ENCODE measurements at places on chromosomes 3 and 15.

GRCh38 chr3:71987828-71988227 is 202.9 kb upstream of the PROK2 start:
- no peak for DNase-seq

- no peak for DNase-seq
These were observed 60.2 kb downstream of the AMOTL2 start for GRCh38 chr3:134313847-134314587.

GRCh38 chr3:124764746-124765145 is 34.5 kb downstream of the UMPS start:
- peak; percentile 50 for DNase-seq

GRCh38 chr15:68469162-68470048 is 37.4 kb upstream of the ITGA11 start:
- no peak for DNase-seq

DNA sequence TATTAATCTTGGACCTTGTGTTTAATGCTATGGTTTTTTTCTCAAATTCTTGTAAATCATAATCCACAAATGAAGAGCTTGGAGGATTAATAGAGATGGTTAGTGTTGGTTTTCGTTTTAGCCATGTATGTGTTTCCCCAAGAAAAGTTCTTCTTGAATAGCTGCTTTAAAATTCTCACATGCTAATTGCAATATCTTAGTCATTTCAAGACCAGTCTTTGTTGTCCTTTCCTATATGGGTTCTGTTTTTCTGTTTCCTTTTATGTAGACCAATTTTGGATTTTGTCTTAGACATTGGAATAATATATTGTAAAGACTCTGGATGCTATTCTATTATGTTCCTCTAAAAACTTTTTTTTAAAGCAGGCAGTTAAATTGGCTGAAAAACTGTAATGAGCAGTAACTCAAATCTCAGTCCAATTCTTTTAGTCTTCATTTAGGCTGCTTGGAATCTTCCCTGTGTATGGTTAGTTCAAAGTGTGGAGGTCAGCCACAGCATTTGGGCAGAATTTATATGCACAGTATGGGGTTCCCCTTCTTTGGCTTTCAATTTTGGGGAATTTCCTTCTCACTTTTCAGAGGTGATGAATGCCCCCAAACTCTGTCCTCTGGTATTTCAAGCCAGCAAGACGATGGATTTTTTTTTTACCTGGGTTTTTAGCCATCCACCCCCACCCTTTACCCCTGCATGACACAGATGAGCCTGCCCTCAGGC is 39.1 kb upstream of the DNAJC13 start:
- no peak for DNase-seq

GRCh38 chr3:171718493-171719185 is 91.6 kb downstream of the PLD1 start:
- DNase-seq: no peak

- no peak for DNase-seq
These were observed 31.9 kb downstream of the UBXN7 start for GRCh38 chr3:196400331-196400730.

DNA sequence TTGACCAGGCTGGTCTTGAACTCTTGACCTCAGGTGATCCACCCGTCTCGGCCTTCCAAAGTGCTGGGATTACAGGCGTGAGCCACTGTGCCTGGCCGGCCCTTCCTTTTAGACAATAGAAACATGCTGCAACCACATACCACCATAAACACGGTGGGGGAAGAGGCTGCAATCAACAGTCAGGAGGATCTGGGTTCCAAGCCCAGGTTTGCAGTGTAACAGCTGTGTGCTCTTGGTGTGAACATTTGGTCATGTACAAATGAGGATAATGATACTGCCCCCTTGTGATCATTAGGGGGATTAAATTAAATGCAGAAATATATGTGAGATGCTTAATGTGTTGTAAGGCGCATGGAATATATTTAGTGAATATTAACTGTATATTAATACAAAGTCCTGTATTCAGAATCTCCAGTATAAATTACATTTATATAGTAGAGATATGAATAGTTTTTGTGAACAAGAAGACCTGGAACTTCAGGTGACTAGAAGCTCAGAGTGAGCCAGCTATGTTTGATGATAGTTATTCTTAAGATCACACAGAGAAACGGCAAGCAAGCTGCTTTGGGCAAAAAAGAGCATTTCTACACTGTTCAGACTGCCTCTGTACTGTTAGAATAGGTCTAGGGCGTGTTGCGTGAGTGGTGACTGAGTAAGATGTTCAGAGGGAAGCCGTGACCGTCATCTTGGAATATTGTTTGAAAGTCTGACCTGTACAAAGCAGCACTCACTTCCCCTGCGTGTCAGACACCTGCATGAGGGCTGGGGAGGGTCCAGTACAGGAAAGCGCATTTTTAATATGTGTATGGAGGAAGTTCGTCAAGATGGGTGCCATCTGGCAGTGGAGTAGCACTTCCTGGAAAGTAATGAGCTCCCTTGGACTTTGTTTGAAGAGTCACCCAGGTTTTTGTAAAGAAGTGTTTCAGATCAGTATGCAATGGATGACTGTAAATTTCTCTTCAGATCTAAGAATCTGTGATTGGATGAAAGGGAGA is 125.8 kb downstream of the PGPEP1L start:
- DNase-seq: no peak

DNA sequence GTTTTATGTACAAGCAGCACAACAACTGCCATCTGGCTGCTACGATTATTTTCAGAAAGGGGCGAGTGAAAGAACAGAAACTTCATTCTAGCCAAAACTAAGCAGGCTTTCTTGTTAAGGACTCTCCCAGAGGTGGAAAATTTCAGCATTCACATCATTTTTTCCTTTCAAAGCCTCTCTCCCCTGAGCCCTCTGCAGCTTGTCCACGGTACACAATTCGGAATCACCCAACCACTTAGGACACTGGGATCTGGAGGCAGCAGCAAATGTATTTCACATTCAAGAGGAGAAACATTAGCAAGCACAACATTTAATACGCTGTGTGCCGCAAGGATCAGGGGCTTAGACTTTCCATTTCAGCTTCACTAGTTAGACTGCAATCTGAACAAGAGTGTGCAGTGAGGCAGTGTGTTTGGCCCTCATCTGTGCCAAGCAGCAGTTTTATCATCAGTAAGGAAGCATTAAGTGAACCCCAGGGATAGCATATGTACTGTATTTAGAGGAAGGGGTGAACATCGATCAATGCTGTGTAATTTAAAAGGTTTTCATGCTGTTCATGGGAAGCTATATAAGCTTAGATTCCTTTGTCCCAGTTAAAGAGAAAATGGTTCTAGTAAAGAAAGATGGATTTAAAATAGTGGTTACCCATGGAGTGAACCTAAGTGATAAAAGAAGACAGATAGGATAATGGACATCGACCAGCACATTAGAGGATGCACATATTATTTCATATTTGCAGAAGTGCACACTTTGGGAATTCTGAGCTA is 504.9 kb downstream of the TBL1XR1 start:
- DNase-seq: no peak

DNA sequence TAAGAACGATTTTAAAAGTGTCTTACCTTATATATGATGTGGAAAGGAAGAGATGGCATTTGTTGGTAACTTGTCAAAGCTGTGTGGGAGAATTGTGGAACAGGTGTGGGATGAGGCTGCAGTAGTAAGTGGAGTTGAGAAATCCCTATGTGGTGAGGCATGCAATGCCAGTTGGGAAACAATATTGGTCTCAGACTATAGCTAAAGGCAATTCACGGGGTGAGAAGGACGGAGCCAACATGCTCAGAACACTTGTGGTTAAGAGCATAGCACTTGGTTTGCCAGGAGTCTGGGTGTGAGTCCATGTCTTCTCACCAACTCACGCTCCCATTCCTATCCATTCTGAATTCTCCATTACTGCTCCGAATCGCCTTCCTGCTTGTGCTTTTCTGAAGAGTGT is 615.6 kb upstream of the ADAMTS9 start:
- no peak for DNase-seq

DNA sequence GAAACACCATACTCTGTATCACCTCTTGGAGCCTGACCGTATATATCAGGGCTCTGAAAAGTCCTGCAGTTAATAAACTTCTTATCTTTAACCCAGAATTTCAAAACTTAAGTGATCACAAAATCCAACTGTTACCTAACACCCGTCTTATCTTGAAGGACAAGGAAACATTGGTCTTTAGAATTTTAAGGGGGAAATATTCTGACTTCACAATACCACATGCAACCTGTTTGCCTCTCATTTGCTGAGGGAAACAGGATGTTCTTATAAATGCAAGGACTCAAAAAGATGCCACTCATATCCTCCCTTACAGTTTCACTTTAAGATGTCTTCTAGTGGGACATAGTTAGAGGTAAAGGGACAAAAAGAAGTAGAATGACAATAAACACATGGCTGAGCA is 67.9 kb downstream of the CRTC3 start:
- DNase-seq: no peak

GRCh38 chr3:46750555-46751038 is 32.9 kb upstream of the PRSS50 start:
- no peak for DNase-seq

- no peak for DNase-seq
These were observed 471.6 kb downstream of the FOXP1 start for GRCh38 chr3:71111784-71112440.

DNA sequence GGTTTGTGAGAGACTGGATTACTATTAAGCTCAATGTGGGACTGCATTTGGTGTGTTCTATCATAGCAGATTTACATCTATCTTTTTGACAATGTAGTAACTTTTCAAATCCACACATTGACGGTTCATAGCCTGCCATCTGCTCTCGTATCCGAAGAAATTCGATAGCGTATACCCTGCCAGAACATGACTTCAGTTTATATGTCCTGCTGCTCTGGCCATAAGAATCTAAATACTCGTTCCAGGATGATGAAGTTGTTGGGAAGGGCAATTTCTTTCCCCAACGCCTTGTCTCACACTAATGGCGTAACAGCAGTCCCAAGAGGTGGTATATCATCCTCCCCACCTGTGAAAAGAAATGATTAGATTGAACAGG is 180.0 kb downstream of the LSAMP start:
- no peak for DNase-seq

- no peak for DNase-seq
These were observed 23.1 kb downstream of the ZBTB38 start for GRCh38 chr3:141391298-141391990.

DNA sequence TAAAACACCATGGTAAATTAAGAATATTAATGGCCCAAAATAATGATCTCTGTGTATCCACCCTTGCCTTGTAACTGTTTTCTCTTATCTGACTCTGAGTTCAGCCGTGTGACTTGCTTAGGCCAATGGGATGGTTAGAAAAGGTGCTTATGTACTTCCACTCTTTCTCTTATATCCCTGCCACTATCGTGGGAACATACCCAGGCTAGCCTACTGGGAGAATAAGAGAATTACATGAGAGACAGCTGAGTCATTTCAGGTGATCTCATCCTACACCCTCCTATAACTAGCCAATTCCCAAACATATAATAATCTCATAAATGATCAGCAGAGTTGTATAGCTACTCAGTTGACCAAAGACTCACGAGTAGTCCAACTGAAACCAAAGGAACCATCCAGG is 98.3 kb upstream of the ABI3BP start:
- no peak for DNase-seq

GRCh38 chr3:134366928-134367811 is 7.1 kb downstream of the AMOTL2 start:
- DNase-seq: no peak

- DNase-seq: no peak
These were observed 551.2 kb upstream of the CCDC54 start for GRCh38 chr3:106825962-106826605.

DNA sequence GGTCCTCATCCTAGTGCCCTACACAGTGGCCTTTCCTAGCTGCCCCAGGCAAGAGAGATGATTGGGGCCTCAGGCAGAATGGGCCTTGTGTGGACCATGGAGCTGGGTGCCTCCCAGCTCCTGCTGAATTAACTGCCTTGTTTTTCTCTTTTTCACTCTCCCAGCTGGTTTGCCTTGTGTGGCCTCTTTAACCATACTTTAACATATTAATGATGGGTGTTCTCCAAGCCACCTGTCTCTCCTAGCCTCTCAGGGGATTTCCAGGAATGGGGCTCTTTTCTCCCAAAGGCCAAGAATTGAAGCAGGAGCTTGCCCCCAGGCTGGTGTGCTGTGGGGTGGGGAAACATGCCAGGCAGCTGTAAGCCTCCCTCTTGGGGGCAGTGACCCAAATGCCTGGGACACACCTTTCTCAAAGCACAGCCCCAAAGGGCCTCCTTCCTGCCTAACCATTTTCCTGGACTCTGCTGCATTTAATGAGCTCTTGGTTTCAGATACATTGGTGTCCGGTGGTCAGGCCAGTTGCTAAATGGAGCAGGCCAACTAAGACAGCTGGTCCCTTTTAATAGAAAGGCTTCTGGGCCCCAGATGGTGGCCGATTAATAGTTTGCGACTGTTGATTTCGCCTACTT is 5.6 kb downstream of the ALPK3 start:
- DNase-seq: no peak

GRCh38 chr3:122916580-122916979 is 111.0 kb downstream of the SEMA5B start:
- no peak for DNase-seq

DNA sequence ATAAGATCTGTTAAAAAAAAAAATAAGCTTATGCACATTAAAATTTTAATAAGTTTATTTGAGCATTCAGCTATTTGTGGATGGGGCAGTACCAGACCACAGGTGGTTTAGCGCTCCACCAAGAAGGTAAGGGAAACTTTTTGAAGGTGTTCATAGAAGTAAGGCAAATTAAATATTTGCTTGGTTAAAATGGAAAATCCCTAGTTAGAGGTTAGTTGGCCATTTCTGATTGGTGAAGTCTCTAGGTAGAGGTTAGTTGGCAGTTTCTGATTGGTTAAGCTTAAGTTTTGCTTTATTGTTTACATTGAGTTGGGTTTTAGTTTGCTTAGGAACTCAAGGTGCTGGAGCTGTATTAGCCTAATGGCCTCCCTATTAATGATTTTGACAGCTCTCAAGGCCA is 30.7 kb downstream of the SCN11A start:
- no peak for DNase-seq

DNA sequence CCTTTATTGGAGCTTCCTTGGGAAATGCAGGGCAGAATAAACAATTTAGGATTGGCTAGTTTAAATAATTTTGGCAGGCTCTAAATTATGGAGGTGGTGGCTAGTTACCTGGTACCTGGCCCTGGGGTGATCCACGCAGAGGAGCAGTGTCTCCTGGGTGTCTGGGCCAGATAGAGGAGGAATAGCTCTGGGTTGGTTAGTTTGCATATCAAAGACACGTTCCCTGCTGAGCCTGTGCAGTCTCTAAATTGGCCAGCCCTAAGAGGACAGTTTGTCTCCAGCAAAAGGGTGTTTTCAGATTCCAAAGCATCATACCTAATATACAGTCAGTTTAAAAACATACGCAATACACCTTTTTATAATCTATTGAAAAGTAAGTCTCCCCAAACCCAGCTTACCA is 333.3 kb upstream of the TPM1 start:
- no peak for DNase-seq

DNA sequence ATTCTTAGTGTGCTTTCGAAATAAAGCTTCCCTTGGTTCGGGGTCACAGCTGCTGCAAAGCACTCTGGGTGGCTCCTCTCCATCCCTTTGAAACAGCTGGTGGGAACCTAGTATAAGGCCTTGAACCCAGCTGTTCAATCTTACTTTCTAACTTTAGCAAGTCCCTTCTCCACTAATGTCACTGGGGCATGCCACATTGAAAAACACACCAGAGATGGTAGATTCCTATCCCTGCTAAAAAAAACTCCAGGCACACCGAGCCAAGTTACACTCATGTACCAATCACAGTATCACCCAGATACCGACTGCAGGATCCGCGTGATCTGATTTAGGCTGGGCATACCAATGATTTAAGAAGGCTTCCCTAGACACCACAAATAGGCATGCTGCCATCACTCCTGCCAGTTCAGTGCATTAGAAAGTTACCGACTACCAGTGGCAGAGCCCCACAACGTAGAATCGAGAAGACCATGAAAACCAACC is 65.0 kb downstream of the WWTR1 start:
- DNase-seq: no peak

GRCh38 chr3:56860939-56861338 is 59.2 kb upstream of the ARHGEF3 start:
- DNase-seq: no peak
